Activated gamma-delta T cell treated with anti-CD3 and anti-CD28 coated beads, Interleukin-2, amount 50 U/mL, for 16 hours (primary cell): ENCODE measurements at places on chromosomes 4 and X.

DNA sequence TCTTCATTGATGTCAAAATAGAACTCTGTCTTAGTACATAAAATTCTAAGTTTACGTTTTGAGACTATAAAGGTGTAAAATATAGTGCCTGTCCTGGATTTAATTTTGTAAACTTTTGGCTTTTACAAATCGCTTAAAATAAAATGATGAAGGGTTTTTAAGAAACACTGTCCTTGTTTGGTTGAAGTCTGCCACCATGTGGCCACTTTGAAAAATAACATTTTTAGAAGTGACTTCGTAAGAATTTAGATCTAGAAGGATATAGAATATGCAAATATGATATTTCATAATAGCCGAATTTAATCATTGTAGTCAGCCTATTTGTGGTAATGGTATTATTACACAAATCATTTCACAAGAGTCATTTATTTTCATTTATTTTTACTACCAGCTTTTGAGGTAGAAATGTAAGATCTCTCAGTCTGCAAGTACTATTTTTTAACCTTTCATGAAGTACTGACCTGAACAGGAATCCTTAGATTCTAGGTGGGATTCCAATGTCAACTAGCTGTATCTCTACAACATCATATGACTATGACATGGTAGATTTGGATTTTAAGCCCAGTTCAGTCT, 31.0 kb upstream of the FAT4 start:
- DNase-seq: no peak

- no peak for DNase-seq
These were observed at the start of gene APELA for GRCh38 chr4:164876700-164877324. Gene APELA (plus strand): TSS chr4:164877178. CDS start chr4:164877332, 154 bp downstream.

GRCh38 chr4:137794764-137795254, 262.5 kb upstream of the PCDH18 start:
- DNase-seq: no peak

- no peak for DNase-seq
These were observed 90.0 kb downstream of the HMX1 start for GRCh38 chr4:8781641-8782040.
